ENCODE measurements at places on chromosomes 5 and 9. TPM values are rescaled to one million over a fixed set of nuclear protein-coding genes. Genes with fewer than 3 reads are reported as not detected.

ADAM19 gene
- total RNA-seq = 13.8 TPM

FGFR4 gene
- 22.8 TPM for total RNA-seq

MARCOL gene
- total RNA-seq = not detected

C9 gene
- not detected for total RNA-seq

SPATA31D4 gene
- not detected for total RNA-seq

CRB2 gene
- 0.15 TPM for total RNA-seq

PCDH12 gene
- total RNA-seq = not detected

LMBRD2 gene
- total RNA-seq = 1.5 TPM

SLC1A1 gene
- 1.1 TPM for total RNA-seq

TXNDC8 gene
- total RNA-seq = not detected

TMEM215 gene
- not detected for total RNA-seq

IL3 gene
- not detected for total RNA-seq

DEPDC1B gene
- 14.4 TPM for total RNA-seq

LPAR1 gene
- 24.7 TPM for total RNA-seq

TLE4 gene
- 12.0 TPM for total RNA-seq

PTPRD gene
- 0.59 TPM for total RNA-seq

PLEKHG4B gene
- total RNA-seq = 1.5 TPM

ZNF883 gene
- 1.1 TPM for total RNA-seq

TGFBR1 gene
- 65.7 TPM for total RNA-seq

TAF11L5 gene
- not detected for total RNA-seq

All from A549 treated with dexamethasone at 1 μM for 4 hours (cell line).